HEK293T (cell line): ENCODE measurements at places on chromosomes 12 and 14.

DNA sequence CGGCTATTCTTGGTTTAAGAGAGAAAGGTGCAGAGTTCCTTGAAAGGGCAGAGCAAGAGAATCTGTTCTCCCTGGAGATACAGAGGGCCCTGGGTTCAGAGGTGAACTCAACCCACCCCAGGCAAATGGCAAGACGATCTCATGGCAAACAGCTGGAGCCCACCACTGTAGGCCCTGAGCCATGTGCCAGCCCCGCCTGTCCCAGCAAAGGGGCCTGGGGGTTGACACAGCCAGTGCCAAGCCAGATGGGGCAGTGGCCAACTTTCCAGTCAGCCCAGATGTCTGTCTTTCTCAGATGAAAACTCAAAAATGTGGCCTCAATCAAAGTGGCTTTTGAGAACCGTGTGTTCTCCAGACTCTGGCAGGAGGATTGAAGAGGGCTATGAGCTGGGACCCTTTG is 51.8 kb downstream of the ISCA2 start:
- no peak for DNase-seq

GRCh38 chr12:14057895-14058294 is 76.5 kb upstream of the GRIN2B start:
- DNase-seq, result no peak

DNA sequence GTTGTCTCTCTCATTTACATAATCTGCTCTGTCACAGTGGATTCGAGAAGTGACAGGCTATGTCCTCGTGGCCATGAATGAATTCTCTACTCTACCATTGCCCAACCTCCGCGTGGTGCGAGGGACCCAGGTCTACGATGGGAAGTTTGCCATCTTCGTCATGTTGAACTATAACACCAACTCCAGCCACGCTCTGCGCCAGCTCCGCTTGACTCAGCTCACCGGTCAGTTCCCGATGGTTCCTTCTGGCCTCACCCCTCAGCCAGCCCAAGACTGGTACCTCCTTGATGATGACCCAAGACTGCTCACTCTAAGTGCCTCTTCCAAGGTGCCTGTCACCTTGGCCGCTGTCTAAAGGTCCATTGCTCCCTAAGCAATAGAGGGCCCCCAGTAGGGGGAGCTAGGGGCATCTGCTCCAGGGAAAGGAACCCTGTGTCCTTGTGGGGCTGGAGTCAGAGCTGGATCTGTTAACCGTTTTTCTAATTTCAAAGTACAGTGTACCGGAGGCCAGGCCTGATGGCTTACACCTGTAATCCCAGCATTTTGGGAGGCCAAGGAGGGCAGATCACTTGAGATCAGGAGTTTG is 5.1 kb downstream of the ERBB3 start:
- peak; percentile 68 for DNase-seq

GRCh38 chr14:25103271-25103670 is 53.3 kb upstream of the STXBP6 start:
- DNase-seq, result no peak

DNA sequence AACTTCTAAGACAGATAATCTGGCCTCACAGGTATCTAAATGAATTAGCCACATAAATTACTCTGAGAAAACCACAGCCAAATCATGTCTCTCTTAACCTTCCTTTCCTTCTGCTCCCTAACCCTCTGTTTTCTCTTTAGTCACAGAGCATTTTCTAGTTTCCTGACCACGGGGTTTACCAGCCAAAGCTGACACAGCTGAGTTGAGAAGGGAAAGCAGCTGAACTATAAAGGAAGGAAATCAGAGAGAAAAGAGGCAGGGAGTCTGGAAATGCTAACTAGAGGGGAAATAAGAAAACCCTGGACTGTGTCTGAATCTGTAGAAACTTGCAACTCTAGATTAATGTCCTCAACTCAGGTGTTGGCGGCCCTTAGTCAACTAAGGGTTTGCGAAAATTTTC is 24.4 kb downstream of the ANKS1B start:
- no peak for DNase-seq

GRCh38 chr12:93572712-93573551 is 457 bp downstream of the SOCS2 start:
- DNase-seq, result no peak

- DNase-seq, result no peak
These were observed 7.1 kb downstream of the BCL11B start for GRCh38 chr14:99264691-99265450.

GRCh38 chr12:2051700-2052621 is 826 bp upstream of the CACNA1C start:
- DNase-seq, result peak; percentile 25

DNA sequence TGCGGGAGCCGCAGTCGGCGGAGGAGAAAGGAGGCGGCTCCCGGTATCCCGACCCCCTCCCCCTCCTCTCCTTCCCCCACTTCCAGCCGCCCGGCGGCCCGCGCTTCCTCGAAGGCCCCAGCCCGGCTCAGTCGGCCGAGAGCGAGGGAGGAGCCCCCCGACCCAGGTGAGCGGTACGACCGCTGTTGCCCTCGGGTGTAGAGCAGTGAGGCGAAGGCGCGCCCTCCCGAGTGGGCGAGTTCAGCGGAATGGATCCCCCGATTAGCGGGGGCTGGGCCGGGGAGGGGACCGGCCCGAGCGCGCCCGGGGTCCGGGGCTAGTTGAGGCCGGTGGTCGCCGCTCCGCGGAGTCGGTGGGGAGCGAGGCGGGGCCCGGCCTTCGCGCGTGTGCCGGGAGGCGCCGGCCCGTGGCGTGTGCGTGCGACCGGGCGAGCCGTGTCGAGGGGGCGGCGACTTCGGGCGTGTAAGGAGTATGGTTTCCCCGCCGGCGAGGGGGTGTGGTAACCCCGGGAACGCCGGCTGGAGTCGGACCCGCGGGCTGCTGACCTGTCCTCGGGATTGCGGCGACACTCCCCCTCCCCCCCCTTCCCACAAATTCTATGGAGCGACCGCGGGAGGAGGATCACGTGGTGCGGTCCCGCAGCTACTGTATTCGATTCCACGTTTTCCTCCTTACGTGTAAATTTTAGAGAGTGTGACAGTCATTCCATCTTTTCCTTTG is 501 bp downstream of the RIMKLB start:
- peak; percentile 34 for DNase-seq

GRCh38 chr12:12212769-12213168 is 54.1 kb downstream of the LRP6 start:
- DNase-seq, result no peak

- no peak for DNase-seq
These were observed 4.4 kb downstream of the CACNB3 start for GRCh38 chr12:48822711-48823110.

DNA sequence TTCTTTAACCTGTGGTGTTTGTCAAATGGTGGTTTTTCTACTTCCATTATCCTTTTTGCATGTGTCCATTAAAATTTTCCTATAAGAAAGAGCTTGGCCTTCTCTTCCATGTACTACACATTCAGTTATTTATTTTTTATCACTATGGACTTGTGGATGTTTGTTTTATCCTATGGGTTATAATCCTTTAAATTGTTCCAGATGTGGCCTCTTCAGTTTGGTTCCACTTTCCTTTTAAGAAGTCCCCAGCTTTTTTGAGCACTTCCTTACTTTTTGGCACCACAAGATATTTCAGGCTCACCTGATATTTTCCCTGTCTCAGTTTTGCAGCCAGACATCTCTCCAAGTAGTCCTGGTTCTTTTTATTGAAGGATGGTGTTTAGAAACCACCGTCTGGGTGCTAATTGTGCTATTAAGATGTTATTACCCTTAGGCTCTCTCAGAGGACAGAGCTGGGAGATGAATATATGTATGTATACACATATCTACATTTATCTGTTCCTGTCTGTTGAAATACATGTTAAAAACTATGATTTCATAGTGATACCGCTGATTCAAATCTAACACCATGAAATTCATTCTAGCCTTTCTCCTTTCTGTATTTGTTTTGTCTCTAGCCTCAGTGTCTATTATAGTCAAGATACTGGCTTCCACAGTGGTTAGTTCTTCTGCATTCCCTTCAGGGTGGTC is 408.5 kb upstream of the RGS6 start:
- no peak for DNase-seq

DNA sequence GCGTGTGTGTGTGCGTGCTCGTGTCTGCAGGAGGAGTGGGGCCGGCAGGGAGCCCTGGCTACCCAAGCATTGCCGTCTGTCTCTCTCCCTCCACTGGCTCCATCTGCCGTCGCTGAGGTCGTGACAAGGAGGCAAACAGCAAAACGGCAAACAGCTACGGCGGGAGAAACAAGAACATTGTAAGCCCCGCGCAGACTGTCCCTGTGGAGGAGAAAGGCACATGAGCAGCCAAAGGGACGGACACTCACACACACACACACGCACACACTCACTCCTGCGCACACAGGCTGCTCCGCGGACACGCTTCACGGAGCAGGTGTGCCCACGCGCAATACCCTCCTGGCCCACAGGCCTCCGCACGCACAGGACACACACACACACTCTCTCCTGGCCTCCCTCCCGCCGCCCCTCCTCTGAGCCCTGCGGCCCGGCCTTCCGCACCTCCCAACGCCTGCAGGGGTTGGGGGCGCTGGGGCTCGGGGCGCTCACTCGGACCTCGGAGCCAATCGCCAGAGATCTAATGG is 905 bp downstream of the CISTR start:
- no peak for DNase-seq

- peak; percentile 49 for DNase-seq
These were observed 652 bp downstream of the SUPT16H start for GRCh38 chr14:21382886-21383847.

- DNase-seq, result no peak
These were observed 191.8 kb downstream of the C12orf75 start for GRCh38 chr12:105522166-105522825.

GRCh38 chr12:119011231-119011630 is 29.9 kb downstream of the SRRM4 start:
- DNase-seq, result no peak

GRCh38 chr12:54840244-54840865 is 14.0 kb upstream of the MUCL1 start:
- no peak for DNase-seq

- DNase-seq, result no peak
These were observed 40.2 kb upstream of the NT5DC3 start for GRCh38 chr12:103881261-103881660.

DNA sequence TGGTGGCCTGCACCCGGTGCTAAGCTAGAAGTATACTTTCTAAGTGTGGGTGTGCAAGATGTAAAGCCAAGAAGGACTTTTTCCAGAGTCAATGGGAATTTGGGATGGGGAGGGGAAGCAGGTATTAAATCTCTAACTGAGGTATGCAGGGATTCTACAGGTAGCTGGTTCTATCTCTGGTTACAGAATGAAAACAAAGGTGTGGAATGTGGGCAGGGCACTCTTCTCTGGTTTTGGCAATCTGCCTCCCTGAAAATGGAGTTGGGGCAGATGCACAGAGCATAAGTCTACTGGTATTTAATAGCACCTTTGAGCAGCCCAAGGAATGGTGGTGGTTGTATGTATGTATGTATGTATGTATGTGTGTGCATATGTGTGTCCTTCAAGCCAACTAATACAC is 66.7 kb upstream of the PPP1R12A start:
- DNase-seq, result no peak

DNA sequence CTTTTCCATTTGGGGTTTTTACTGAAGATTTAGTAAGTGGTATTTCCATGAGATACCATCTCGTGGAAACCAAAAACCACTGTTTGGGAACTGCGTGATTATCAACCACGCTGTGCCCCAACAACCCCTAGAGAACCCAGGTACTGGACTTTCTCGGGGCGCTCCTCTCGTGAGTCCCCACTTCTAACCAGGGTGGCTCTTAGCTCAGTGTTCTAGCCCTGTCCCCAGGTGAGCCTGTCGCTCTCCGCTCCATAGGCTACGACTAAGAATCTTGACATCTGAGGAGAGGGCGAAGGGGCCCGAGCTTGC is 686 bp downstream of the MCRS1 start:
- no peak for DNase-seq

DNA sequence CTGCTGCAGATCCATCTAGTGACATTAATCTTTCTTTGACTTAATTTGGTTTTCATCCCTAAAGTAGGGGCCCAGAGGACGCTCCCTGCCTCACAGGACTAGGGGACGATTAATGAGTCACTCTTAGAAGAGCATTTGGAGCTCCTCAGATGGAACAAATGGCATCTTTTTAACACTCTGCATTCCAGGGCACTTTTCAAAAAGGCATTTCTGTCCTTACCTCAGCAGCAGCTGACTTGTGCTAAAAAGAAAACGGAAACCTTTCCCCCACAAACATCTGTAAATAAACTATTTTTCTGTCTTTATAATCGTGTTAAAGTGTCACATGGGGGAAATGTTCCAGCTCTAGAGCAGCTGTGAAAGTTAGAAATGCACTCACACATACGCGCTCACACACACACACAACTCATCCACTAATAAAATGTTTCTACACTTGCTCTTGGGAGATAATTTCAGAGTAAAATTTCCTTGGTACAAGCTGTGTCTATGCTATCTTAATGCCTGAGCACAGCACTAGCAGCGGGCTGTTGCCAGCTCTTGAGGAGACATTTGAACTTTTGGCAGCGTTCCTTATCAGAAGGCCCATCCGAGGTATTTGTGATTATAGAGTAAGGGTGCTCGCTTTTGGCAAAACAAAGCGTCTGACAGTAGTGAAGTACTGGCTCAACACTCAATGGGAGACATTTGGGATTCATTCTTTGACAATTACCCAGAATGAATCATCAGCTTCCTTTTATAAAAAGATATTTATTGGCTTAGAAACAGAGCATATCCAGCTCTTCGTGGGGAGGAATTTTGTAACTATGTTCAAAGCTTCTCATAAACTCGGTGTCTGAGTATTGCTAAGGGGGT is 141.3 kb downstream of the PLXNC1 start:
- DNase-seq, result no peak

- no peak for DNase-seq
These were observed 12.4 kb downstream of the TNS2 start for GRCh38 chr12:53062011-53062961.

DNA sequence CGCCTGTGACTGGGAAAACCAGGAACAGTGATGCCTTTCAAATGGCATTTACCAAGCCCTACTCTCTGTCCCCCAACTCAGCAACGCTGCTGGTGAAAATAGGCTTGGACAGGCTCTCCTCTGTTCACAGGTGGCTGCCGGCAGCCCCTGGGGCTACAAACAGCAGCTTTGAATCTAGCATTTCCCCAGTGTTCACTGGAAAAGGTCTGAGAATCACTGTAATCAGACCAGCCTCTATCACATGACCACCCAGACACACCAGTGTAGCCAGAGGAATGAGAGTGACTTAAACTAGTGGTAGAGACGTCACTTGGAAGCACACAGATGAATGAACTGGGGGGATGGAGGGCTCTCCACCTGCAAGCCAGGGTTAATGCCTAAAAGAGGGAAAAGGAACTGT is 151.8 kb downstream of the FOXN3 start:
- DNase-seq, result no peak

DNA sequence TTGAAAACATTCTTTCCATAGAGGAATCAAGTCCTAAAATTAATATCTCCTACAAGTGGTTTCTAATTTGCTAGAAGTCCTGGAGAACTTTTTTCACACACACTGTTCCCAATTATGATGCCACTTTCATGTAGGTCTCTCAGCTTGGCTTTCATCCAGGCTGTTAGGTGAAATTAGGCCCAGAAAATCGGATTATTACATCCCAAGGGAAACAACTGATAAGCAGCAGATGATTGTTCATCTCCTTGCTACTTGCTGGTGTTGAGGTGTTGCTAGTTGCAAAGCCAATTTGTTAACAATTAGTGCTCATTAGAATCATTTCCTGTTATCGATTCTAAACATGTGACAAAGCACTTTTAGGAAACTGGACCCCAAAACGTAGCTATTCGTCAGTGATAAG is 248.0 kb downstream of the PDZRN4 start:
- DNase-seq, result no peak

GRCh38 chr14:61573748-61574513 is 121.4 kb upstream of the HIF1A start:
- no peak for DNase-seq

GRCh38 chr12:32893458-32893857 is 3.1 kb downstream of the PKP2 start:
- DNase-seq, result no peak
